ENCODE measurements at places on chromosomes 3 and 15. TPM values are rescaled to one million over a fixed set of nuclear protein-coding genes. Genes with fewer than 3 reads are reported as not detected.

DNA sequence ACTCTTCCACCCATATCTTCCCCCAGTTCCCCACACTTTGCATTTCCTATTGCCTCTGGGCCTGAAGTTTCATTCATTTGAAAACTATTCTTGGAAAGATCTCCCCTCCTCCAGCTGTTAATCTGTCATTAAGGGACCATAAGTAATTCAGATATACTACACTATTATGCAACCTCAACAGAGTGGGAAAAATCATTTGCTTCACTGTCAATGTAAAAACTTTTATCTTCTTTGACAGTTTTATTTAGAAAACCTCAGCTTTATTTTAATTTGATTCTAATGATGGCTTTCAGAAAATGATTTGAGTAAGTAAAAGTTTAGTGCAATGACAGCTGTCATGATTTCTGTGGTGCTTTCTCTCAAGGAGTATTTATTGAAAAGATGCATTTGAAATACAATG lies 435.3 kb upstream of the KCNMB2 start:
- no peaks in the 10 kb centered on the region for H3K4me1 ChIP-seq
- no peak for DNase-seq
- H3K27me3 ChIP-seq: no peaks in the 10 kb centered on the region
- no peak overlapping the region for H3K4me3 ChIP-seq

GRCh38 chr3:177882124-177882648 lies 654.0 kb upstream of the KCNMB2 start:
- peaks cover 4% of the 10 kb centered on the region for H3K4me1 ChIP-seq
- no peak for DNase-seq
- no peak overlapping the region for H3K4me3 ChIP-seq

RASL12 gene
- 83.5 TPM for total RNA-seq

SKIL gene
- 28.2 TPM for total RNA-seq

AGBL1 gene
- 1.2 TPM for total RNA-seq

GRCh38 chr3:9955067-9955502 lies 2.9 kb upstream of the PRRT3 start:
- H3K4me1 ChIP-seq: peaks cover 9% of the 10 kb centered on the region
- H3K4me3 ChIP-seq: no peak overlapping the region
- H3K36me3 ChIP-seq: no peaks in the 10 kb centered on the region
- H3K27ac ChIP-seq: no peak overlapping the region

FHIT gene
- total RNA-seq: 1.6 TPM

DNA sequence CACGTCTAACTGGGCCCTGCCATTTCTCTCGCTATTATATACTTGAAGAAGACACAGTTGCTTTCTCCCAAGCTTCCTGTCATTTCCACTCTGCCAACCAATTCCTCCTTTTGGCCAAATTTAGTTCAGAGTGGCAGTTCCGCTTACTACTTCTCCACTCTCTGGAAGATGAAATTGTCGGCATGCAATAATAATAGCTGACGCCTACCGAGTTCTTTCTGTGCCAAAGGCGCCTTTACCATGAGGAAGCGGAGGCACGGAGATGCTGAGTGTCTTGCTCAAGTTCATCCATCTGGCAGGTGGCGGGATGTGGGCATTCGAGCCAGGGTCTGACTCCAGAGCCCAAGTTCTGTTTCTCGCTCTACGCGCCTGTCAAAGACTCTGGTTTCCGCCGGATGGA lies 14.6 kb upstream of the NRROS start:
- peak overlapping the region; percentile 89 for H3K27ac ChIP-seq
- H3K36me3 ChIP-seq: no peaks in the 10 kb centered on the region
- H3K4me3 ChIP-seq: no peak overlapping the region
- no peak for DNase-seq

GRK7 gene
- total RNA-seq: not detected

SCN11A gene
- total RNA-seq: 0.21 TPM

GOLGA6A gene
- 0.20 TPM for total RNA-seq

GRCh38 chr15:91516866-91517265 lies 336.6 kb upstream of the SLCO3A1 start:
- H3K27me3 ChIP-seq: no peaks in the 10 kb centered on the region
- DNase-seq: no peak
- no peaks in the 10 kb centered on the region for H3K4me1 ChIP-seq
- no peak overlapping the region for H3K27ac ChIP-seq

DNA sequence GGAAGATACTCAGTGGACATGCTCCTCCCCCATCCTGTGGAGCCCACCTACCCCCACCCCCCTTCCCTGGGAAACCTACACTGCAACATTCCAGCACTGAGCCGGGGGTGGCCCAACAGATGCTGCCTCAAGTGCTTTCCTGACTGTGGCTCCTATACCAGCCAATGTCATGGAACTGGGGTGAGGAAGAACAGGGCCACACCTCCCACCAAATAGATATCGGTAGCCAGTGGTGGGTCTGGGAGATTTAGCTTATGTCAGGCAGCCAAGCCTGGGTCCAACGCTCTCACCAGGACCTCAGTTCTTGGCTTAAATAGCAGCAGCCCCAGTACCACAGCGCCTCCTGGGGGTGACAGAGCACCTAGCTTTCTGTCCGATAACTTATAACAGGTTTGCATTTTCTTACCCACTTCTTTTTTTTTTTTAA lies 30.3 kb downstream of the CDC25A start:
- no peak overlapping the region for H3K27ac ChIP-seq
- no peak overlapping the region for H3K4me3 ChIP-seq
- no peaks in the 10 kb centered on the region for H3K27me3 ChIP-seq
- no peaks in the 10 kb centered on the region for H3K4me1 ChIP-seq

MORC1 gene
- total RNA-seq: not detected

- no peak overlapping the region for H3K4me3 ChIP-seq
- no peaks in the 10 kb centered on the region for H3K27me3 ChIP-seq
- H3K4me1 ChIP-seq: peaks cover 23% of the 10 kb centered on the region
- H3K36me3 ChIP-seq: no peaks in the 10 kb centered on the region
These were observed 57.6 kb upstream of the RGMA start for GRCh38 chr15:93146601-93147000.

DNA sequence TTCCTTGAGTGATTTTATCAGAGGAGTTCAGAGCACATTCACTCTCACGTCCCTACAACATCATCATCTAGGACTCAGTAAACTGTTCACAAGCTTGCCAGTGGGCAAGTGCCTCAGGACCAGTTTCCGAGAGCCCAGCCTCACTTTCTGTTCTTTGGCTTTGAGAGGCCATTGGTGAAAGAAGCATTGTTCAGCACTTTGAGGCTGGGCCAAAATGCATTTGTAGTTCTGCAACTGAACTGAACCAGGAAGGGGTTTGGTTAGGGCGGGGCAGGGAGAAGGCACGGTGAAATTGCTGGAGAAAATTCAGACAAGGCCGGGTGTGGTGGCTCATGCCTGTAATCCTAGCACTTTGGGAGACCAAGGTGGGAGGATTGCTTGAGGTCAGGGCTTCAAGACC lies 222.1 kb upstream of the CHRM5 start:
- no peaks in the 10 kb centered on the region for H3K4me1 ChIP-seq
- H3K27ac ChIP-seq: no peak overlapping the region
- no peaks in the 10 kb centered on the region for H3K36me3 ChIP-seq
- H3K4me3 ChIP-seq: no peak overlapping the region
- H3K27me3 ChIP-seq: no peaks in the 10 kb centered on the region

DNA sequence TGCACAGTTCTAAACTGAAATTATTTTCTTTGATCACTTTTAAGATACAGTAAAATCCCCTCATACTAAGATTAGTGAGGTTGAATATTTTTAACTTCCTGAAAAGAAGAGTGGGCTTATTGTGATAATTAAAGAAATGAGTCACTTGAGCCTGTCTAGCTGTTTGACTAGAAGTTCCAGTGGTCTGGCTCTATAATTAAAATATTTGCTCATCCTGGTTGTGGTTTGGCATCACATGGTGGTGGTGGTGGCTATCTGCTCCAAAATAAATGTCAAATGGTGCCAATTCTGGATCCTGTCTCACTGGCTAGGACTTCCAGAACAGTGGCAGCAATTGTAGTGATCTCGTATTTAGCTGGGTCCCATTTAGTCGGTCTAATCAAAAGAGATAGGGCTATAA lies 8.6 kb upstream of the TEX9 start:
- peaks cover 4% of the 10 kb centered on the region for H3K4me1 ChIP-seq
- no peak overlapping the region for H3K27ac ChIP-seq
- H3K36me3 ChIP-seq: no peaks in the 10 kb centered on the region
- no peak overlapping the region for H3K4me3 ChIP-seq

GRCh38 chr3:22933051-22933840 lies 269.9 kb upstream of the UBE2E2 start:
- H3K27ac ChIP-seq: no peak overlapping the region
- H3K4me1 ChIP-seq: no peaks in the 10 kb centered on the region
- no peak overlapping the region for H3K4me3 ChIP-seq
- no peaks in the 10 kb centered on the region for H3K27me3 ChIP-seq
- no peak for DNase-seq
- H3K36me3 ChIP-seq: no peaks in the 10 kb centered on the region

- no peaks in the 10 kb centered on the region for H3K4me1 ChIP-seq
- DNase-seq: no peak
- H3K36me3 ChIP-seq: no peaks in the 10 kb centered on the region
- H3K27ac ChIP-seq: no peak overlapping the region
- H3K27me3 ChIP-seq: no peaks in the 10 kb centered on the region
- H3K4me3 ChIP-seq: no peak overlapping the region
These were observed 884.7 kb downstream of the NAALADL2 start for GRCh38 chr3:175743733-175744400.

LMOD3 gene
- total RNA-seq: not detected

GRCh38 chr3:187646906-187647660 lies 23.1 kb downstream of the SST start:
- no peaks in the 10 kb centered on the region for H3K36me3 ChIP-seq
- H3K4me3 ChIP-seq: no peak overlapping the region
- H3K27me3 ChIP-seq: no peaks in the 10 kb centered on the region
- no peak for DNase-seq
- no peaks in the 10 kb centered on the region for H3K4me1 ChIP-seq

- no peak overlapping the region for H3K4me3 ChIP-seq
- no peaks in the 10 kb centered on the region for H3K4me1 ChIP-seq
- H3K27ac ChIP-seq: no peak overlapping the region
- H3K36me3 ChIP-seq: no peaks in the 10 kb centered on the region
- no peaks in the 10 kb centered on the region for H3K27me3 ChIP-seq
These were observed 1047.3 kb downstream of the MCTP2 start for GRCh38 chr15:95278532-95279245.

GRCh38 chr3:14434126-14434497 lies 31.7 kb downstream of the SLC6A6 start:
- H3K27ac ChIP-seq: no peak overlapping the region
- no peaks in the 10 kb centered on the region for H3K27me3 ChIP-seq
- no peak overlapping the region for H3K4me3 ChIP-seq
- no peaks in the 10 kb centered on the region for H3K4me1 ChIP-seq
- no peak for DNase-seq

DNA sequence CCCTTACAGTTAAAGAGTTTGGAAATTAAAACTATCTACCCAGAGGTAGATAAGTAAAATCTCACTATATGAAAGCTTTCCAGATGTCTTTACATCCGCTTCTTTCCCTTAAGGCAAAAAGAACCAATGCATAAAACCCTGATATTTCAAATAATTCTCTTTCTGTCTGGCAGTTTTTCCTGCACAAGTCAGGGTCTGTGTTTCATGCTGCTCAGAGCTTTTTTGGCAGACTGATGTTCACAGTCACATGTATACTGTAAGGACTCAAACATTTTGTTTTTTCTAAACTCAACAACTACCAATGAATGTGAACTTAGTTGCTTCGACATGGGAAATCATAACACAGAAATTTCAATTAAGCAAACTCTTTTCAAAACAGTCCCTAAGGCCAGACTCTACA lies 988.4 kb downstream of the EPHA3 start:
- no peaks in the 10 kb centered on the region for H3K4me1 ChIP-seq
- H3K36me3 ChIP-seq: no peaks in the 10 kb centered on the region
- DNase-seq: no peak
- no peak overlapping the region for H3K4me3 ChIP-seq

DNA sequence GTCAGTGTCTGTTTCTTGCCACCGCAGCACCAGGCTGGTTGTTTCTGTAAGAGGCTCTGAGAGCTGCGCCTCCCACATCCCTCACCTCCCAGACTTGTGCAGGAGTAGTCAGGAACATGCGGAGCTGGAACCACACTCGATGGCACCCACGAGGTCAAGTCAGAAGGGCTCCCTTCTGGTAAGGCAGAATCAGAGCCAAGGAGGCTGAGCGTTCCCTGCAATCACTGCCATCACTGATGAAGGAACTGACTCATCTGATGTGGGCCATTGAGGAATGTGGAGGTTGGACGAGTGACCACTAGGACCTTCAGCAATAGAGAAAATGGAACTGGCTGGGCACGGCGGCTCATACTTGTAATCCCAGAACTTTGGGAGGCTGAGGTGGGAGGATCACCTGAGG lies 35.7 kb upstream of the BLM start:
- H3K36me3 ChIP-seq: no peaks in the 10 kb centered on the region
- no peaks in the 10 kb centered on the region for H3K27me3 ChIP-seq
- H3K27ac ChIP-seq: peak overlapping the region; percentile 85

INSYN1 gene
- 10.9 TPM for total RNA-seq

- no peaks in the 10 kb centered on the region for H3K36me3 ChIP-seq
- H3K27me3 ChIP-seq: no peaks in the 10 kb centered on the region
- H3K27ac ChIP-seq: no peak overlapping the region
- no peak for DNase-seq
- H3K4me3 ChIP-seq: no peak overlapping the region
These were observed 3.3 kb upstream of the TIPIN start for GRCh38 chr15:66359740-66360139.

DNA sequence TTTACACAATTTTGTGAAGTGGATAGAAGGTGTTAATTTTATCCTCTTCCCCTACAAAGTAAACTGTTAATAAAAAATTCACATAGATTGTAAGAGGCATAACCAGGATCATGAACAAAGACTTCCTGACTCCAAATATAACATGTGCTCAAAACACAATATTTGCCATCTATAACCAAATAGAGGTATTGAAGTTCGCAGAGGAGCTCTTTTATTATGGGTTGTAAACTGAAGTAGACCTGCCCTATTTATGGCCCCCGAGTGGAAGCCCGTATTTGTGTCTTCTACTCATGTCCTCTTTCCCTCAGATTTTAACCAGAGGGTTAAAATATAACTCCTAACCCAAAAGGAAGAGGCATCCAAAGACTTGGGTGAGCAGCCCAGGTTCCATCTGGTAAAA lies 285.6 kb upstream of the COL8A1 start:
- H3K4me1 ChIP-seq: no peaks in the 10 kb centered on the region
- no peaks in the 10 kb centered on the region for H3K27me3 ChIP-seq
- no peak overlapping the region for H3K4me3 ChIP-seq

GRCh38 chr15:92306663-92307062 lies 87.0 kb upstream of the ST8SIA2 start:
- H3K36me3 ChIP-seq: no peaks in the 10 kb centered on the region
- H3K4me1 ChIP-seq: no peaks in the 10 kb centered on the region
- no peak overlapping the region for H3K4me3 ChIP-seq
- DNase-seq: no peak
- no peaks in the 10 kb centered on the region for H3K27me3 ChIP-seq

Data from tibial nerve (tissue), 4 donors.